Tongue (tissue), 3 donors: ENCODE measurements at places on chromosomes 4 and X.

DNA sequence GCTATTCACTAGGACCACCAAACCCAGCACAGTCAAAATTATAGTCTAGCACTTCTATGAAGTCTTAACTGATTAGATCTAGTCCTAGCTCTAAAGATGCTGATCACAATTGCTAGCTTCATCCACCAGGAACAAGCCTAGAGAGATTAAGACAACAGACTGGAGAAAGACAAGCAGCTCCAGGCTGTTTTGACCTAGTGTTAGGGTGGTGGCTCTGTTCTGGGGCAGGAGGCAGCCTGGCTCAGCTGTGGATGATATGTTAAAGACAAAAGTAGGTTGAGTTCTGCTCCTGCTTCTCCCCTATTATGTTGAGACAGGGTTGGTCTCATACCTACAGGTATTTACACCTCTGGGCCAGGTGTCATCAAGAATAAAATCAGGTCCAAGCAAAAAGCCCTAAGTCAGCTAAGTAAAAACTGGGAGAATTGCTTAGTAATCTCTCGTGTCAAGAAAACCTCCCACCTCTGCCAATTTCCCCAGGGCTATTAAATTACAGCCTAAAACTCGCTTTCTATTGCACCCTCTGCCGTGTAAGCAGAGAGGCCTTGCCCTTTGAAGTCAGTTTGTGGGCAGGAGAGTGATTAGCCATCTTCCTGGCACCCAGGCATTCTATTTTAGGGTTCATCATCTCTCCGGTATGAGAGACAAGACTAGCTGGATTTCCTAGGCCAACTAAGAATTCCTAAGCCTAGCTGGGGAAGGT, 39.9 kb downstream of the RAB40AL start:
- no peak for DNase-seq

- DNase-seq = no peak
Observed at GRCh38 chr4:183059797-183060196, 39.3 kb upstream of the WWC2 start.

DNA sequence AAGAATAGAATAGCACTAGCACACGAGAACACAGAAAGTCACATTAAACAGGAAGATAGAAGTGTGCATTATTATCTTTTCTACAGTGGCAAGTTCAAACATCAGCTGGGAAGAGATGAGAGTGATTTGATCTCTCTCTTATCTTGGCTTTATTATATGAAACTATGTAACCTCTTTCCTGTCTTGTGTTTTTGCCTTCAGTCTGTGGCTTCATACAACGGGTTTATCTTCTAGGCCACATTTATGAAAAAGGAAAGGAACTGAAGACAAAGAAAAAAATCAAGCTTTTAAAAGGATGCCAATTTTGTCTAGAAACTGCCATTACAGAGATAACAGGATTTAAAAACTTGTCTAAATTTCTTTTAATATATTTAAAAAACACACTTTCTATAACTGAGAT, 983.6 kb downstream of the RPA4 start:
- DNase-seq = no peak

DNA sequence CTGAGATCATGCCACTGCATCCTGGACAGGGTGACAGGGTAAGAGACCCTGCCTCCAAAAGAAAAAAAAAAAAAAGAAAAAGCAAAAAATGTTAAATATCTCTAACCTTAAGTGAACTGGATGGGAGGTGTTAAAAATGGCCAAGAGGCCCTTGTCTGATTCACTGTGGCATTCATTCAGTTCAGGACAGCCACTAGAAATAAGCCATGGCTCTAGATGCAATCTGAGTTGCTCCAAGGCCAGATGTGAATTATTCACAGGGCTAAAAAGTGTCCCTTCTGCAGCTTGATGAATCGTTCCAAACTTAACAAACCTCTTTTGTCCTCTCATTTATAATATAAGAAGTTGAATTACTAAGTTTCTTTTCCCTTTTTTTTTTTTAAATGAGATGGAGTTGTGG, 63.7 kb upstream of the FBXW7 start:
- peak; percentile 67 for DNase-seq

- peak; percentile 62 for DNase-seq
Observed at GRCh38 chrX:24838629-24839028, 144.9 kb downstream of the POLA1 start.

DNA sequence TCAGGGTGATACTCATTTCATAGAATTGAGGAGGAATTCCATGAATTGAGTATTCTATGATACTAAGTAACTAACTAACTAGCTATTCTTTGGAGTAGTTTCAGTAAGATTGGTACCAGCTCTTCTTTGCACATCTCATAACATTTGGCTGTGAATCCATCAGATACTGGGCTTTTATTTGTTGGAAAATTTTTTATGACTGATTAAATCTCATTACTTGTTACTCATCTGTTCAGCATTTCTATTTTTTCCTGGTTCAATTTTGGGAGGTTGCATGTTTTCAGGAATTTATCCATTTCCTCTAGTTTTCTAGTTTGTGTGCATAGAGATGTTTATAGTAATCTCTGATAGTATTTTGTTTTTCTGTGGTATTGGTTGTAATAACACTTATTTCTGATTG, 70.8 kb upstream of the FREM3 start:
- DNase-seq = no peak

DNA sequence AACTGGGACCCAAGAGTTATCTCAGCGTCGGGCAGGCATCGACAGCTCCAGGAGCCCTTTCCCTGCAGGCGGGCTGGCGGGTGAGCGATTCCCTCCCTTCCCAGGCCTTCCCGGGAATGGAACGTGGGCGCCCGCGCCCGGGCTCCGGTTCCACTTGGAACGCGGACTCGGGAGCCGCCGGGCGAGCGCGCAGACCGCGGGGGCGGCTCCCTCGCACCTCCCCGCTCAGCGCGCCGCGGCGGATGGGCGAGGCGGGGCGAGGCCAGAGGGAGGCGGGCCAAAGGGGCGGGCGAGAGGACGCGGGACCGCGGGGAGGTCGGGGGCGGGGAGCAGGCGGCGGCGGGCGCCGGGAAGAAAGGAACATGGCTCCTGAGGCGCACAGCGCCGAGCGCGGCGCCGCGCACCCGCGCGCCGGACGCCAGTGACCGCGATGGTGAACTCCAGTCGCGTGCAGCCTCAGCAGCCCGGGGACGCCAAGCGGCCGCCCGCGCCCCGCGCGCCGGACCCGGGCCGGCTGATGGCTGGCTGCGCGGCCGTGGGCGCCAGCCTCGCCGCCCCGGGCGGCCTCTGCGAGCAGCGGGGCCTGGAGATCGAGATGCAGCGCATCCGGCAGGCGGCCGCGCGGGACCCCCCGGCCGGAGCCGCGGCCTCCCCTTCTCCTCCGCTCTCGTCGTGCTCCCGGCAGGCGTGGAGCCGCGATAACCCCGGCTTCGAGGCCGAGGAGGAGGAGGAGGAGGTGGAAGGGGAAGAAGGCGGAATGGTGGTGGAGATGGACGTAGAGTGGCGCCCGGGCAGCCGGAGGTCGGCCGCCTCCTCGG, at the start of gene PKD2:
Gene PKD2 (plus strand): TSS at position 332 of the 818 bp plus-strand sequence. CDS start 99 bp downstream, at position 431.
- peak; percentile 92 for DNase-seq

GRCh38 chr4:96003951-96004740, 164.3 kb downstream of the PDHA2 start:
- no peak for DNase-seq
